ENCODE measurements at places on chromosomes 7 and 10. TPM values are rescaled to one million over a fixed set of nuclear protein-coding genes. Genes with fewer than 3 reads are reported as not detected.

GRCh38 chr7:48109848-48110663 is 21.0 kb downstream of the UPP1 start:
- no peaks in the 10 kb centered on the region for H3K27me3 ChIP-seq
- peak; percentile 75 for DNase-seq
- no peak overlapping the region for H3K4me3 ChIP-seq
- peaks cover 31% of the 10 kb centered on the region for H3K36me3 ChIP-seq
- H3K4me1 ChIP-seq: peaks cover 23% of the 10 kb centered on the region

GRCh38 chr10:49357910-49358309 is 38.0 kb downstream of the DRGX start:
- no peak overlapping the region for H3K27ac ChIP-seq
- no peak overlapping the region for H3K4me3 ChIP-seq
- no peaks in the 10 kb centered on the region for H3K36me3 ChIP-seq
- H3K27me3 ChIP-seq: peaks cover 3% of the 10 kb centered on the region

GRCh38 chr10:94069884-94070283 is 76.2 kb downstream of the PLCE1 start:
- H3K27me3 ChIP-seq: no peaks in the 10 kb centered on the region
- no peaks in the 10 kb centered on the region for H3K36me3 ChIP-seq
- H3K27ac ChIP-seq: no peak overlapping the region
- no peak for DNase-seq
- H3K4me1 ChIP-seq: no peaks in the 10 kb centered on the region
- no peak overlapping the region for H3K4me3 ChIP-seq

- H3K4me3 ChIP-seq: no peak overlapping the region
- no peak overlapping the region for H3K27ac ChIP-seq
- H3K4me1 ChIP-seq: no peaks in the 10 kb centered on the region
- H3K27me3 ChIP-seq: no peaks in the 10 kb centered on the region
Observed at GRCh38 chr10:2111965-2112364, 374.6 kb upstream of the ADARB2 start.

GRCh38 chr7:88315522-88315921 is 8.8 kb upstream of the STEAP4 start:
- H3K27me3 ChIP-seq: peaks cover 4% of the 10 kb centered on the region
- H3K27ac ChIP-seq: no peak overlapping the region
- H3K4me1 ChIP-seq: no peaks in the 10 kb centered on the region
- no peak for DNase-seq
- no peaks in the 10 kb centered on the region for H3K36me3 ChIP-seq

- no peak overlapping the region for H3K27ac ChIP-seq
- peaks cover 3% of the 10 kb centered on the region for H3K36me3 ChIP-seq
- peaks cover 4% of the 10 kb centered on the region for H3K27me3 ChIP-seq
- no peak overlapping the region for H3K4me3 ChIP-seq
- H3K4me1 ChIP-seq: no peaks in the 10 kb centered on the region
- DNase-seq: no peak
Observed at GRCh38 chr10:97002670-97003069, 170.6 kb downstream of the LCOR start.

- DNase-seq: no peak
- H3K36me3 ChIP-seq: peaks cover 6% of the 10 kb centered on the region
- no peak overlapping the region for H3K27ac ChIP-seq
- no peak overlapping the region for H3K4me3 ChIP-seq
- H3K4me1 ChIP-seq: no peaks in the 10 kb centered on the region
- H3K27me3 ChIP-seq: peaks cover 14% of the 10 kb centered on the region
Observed at GRCh38 chr7:128035712-128036111, 4.5 kb upstream of the LRRC4 start.

SVOPL gene
- not detected for total RNA-seq

Data from activated T-helper 1 cell treated with anti-CD3 and anti-CD28 coated beads, Interleukin-12 subunit alpha, Interleukin-12 subunit beta, Interleukin-2, Interleukin-4 antibody, amounts not matched to agents 30 ng/mL and 10 ng/mL and 1 ng/mL, durations not matched to agents 14 hours and 24 hours and 36 hours (primary cell).